ENCODE measurements at places on chromosomes 6 and 20.

- no peak for DNase-seq
Measured at GRCh38 chr6:22828179-22829062, 259.1 kb downstream of the HDGFL1 start.

- DNase-seq: no peak
Measured at GRCh38 chr6:132498638-132499037, 14.3 kb downstream of the STX7 start.

DNA sequence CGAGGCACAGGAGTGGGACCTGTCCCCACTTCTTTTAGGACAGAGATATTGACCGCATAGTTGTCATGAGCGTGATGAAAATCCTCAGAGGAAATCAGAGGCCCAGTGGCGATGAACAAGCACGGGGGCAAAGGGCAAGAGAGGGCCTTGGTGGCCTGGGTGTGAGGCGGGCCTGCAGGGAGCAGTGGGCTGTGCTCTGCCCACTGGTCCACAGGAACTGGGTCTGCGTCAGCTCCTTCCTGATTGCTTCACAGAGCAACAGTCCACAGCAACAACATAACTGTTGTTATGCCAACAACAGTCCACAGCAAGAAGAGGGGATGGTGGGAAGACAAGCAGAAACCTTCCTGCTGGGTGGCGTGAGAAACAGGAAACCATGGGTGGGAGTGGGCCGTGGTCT, 335.6 kb downstream of the ZFAND3 start:
- DNase-seq: no peak

DNA sequence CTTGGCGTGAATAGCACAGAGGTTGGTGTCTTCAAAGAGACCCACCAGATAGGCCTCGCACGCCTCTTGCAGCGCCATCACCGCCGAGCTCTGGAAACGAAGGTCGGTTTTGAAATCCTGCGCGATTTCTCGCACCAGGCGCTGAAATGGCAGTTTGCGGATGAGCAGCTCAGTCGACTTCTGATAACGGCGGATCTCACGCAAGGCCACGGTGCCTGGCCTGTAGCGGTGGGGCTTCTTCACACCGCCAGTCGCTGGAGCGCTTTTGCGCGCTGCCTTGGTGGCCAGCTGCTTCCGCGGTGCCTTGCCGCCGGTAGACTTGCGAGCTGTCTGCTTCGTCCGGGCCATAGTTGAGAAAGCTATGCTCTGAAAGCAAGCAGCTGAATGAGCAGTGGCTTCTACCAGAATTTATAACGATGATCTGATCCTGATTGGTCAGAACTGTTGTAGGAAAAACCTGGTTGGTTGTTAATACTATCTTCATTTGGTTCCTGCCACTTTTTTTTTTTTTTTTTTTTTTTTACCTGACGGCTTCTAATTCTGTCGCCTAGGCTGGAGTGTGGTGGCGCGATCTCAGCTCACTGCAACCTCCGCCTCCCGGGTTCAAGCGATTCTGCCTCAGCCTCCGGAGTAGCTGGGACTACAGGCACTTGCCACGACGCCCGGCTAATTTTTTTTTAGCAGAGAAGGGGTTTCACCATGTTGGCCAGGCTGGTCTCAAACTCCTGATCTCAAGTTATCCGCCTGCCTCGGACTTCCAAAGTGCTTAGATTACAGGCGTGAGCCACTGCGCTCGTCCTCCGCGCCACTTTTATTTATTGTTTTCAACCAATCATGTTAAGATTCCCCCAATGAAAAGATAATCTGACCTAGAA, 21.5 kb downstream of the OR2B2 start:
- DNase-seq: peak; percentile 40

- DNase-seq: no peak
Measured at GRCh38 chr6:33996120-33996475, 149.8 kb downstream of the GRM4 start.

GRCh38 chr6:121435444-121436069, at the start of gene GJA1:
TSS of gene GJA1 (plus strand) at chr6:121435646. CDS start at chr6:121446848, 11,202 bp downstream.
- DNase-seq: no peak

DNA sequence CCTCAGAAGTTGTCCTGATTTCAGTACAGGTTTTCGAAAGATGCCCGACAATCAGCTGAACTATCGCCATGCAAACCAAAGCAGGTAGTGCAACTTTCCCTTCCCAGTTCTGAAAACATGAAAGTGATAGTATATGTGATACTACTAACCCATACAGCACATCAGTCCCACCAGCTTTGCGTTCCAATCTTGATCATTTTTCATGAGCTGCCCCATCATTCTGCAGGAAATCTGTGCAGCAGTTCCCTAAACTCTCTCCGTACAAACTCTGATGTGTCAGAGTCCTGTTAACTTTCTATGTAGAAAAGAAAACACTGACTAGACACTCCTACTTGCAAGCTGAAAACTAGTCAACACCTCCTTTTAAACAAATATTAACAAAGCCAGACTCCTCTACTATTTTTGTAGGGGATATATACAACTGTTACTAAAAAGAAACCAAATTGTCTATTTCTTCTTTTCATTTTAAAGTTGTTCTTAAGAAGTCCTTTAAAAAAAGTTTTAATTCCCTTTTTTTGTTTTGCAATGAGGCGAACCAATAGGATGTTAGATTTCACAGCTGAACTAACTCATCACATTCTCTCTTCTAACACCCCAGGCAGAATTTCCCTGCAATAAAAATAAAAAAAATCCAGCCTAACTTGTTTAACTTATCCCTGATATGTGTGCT, 99.6 kb upstream of the DST start:
- DNase-seq: no peak

DNA sequence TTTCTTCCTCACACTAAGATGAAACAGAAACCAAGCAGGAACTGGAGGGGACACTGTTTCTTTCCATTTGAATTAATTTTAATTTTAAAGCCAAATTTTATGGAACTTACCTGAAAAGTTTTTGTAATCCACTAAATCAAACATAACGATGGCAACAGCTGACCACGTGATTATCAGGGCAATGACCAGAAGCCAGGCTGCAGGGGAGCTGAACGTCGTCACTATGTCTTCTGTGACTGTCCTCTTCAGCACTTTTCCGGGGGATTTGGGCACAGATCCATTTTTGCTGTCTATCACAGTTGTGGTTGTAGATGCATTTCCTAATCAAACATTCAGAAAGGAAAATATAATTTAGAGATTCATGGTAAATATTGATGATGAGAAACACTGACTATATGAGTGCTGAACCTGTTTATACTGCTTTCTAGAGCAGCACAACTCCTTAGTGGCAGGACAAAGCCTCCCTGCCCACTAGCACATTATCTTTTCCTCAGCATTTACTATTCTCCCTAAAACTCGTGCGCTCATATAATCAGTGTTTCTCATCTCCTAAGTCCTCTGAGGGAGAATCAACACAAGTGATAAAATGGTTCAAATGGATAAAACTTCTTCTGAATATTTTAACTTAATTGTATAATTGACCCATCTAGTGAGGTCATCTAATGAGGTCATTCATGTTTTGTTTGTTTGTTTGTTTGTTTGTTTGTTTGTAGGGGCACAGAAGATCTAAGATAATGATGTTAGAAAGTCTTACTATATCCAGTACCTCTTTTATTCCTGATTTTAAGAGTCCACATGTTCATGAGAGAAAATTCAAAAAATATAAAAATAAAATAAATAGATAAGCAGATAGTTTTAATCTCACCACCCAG, 65.7 kb downstream of the TRDN start:
- DNase-seq: no peak

- no peak for DNase-seq
Measured at GRCh38 chr6:142822383-142822782, 122.6 kb downstream of the HIVEP2 start.

GRCh38 chr6:54245265-54245664, 63.0 kb upstream of the TINAG start:
- DNase-seq: no peak

- no peak for DNase-seq
Measured at GRCh38 chr6:86030875-86031274, 388.2 kb upstream of the SYNCRIP start.

GRCh38 chr6:37048851-37049757, 43.6 kb downstream of the FGD2 start:
- peak; percentile 46 for DNase-seq

GRCh38 chr6:44171899-44172546, 13.4 kb downstream of the CAPN11 start:
- DNase-seq: no peak

DNA sequence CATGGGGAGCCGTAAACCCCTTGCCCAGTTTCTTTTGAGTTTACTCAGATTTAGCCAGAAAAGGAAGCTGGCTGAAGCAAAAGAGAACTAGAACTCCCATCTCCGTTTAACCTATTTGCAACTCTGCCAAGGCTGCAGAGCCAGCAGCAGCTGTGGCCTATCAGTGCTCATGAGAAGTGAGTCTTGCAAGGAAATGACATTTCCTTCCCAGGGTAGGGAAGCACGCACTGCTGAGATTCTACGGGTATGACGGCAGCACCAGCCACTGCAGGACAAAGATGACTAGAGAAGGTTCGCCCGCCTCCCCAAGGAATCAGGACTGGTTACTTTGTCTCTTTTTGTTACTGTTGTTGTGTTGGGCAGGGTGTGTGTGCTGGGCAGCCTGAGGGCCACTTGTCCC, 47.6 kb downstream of the PPP1R3G start:
- DNase-seq: no peak

DNA sequence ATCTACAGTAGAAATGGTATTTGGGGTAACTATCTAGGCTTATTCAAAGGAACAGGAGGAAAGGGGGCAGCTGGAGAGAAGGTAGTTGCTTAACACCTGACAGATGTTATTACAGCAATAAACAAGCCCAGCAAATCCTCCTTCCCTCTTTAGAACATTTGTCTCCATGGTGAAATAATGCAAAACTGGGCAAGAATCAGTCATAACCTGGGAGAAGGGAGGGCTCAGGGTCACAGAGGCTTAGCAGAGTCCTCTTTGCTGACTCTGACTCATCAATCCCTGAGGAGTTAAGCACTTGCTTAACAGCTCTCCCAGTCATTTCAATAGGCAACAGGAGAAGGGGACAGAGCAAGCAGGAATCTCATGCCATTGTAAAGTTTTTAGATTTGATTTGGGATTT, 230.3 kb downstream of the IBTK start:
- DNase-seq: no peak

DNA sequence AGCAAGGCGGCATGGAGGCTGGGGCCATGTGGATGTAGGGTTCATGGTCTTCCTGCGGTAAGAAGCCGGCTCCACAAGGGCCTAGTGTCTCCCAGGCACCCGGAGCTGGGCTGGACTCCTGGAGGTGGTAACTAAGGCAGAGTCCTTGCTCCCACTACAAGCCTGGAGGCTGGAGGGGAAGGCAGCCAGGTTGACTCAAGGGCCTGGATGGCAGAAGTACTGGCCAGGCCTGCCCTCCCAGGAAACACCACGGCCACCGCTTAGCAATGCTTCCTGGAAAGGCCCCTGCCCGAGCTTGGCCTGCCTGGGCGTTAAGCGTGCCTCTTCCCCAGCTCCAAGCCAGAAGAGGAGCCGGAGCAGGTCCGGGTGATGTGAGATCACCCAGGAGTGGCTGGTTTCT, 182.0 kb downstream of the ZDHHC14 start:
- no peak for DNase-seq

DNA sequence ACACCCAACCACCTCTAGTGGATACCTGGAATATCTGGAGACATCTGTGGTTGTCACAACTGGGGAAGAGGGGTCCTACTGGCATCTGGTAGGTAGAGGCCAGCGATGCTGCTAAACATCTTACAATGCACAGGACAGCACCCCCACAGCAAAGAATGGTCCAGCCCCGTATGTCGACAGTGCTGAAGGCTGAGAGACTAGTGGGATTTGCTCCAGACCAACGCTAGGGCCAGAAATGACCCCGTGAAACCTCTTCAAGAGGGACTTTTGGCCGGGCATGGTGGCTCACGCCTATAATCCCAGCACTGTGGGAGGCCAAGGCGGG, 7.2 kb downstream of the PREX1 start:
- no peak for DNase-seq

GRCh38 chr6:118704915-118705314, 53.5 kb upstream of the CEP85L start:
- no peak for DNase-seq

DNA sequence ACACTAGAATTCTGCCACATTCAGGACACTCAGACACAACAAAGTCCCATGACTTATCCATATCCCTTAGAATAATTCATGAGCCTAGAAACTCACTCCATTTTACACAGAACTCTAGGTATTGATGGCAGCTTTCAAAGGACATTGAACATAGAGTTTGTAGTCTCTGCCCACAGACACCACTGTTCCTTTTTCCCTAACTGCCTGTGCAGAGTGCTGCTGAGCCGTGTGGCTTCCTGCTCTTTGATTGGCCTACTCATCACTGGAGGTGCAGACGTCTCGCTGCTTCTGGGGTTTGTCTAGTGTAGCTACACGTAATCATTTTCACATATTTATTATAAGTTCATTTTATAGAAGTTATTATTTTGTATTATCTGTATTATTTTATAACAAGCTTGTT, 407.6 kb downstream of the PREX1 start:
- no peak for DNase-seq

GRCh38 chr6:45746046-45746445, 269.6 kb downstream of the CLIC5 start:
- no peak for DNase-seq

- no peak for DNase-seq
Measured at GRCh38 chr20:19249106-19249879, 36.9 kb downstream of the SLC24A3 start.

- DNase-seq: peak; percentile 53
Measured at GRCh38 chr20:44990425-44990824, 24.1 kb downstream of the STK4 start.

GRCh38 chr6:84554074-84554473, 210.3 kb downstream of the TBX18 start:
- no peak for DNase-seq

DNA sequence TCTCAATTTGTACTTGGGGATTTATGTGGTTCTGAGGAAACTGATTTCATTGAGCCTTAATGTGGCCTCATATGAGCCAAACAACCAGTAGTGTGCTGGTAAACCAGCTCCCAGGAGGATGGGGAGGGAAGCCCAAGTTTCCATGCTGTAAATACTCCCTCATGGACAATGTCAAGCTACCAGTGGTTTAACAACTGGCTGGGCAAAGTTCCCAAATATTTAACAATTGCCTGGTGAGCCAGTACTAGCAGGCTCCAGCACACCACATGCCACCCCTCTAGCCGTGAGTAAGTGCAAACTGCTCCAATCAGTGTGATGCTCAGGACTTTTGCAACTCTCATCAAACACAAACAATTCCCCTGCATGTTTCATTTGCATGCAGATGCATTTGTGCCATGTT, 19.2 kb upstream of the CDKN1A start:
- DNase-seq: no peak

- DNase-seq: no peak
Measured at GRCh38 chr6:63709148-63709547, 73.5 kb downstream of the PHF3 start.
